ENCODE measurements at places on chromosomes 3 and 15.
A peak's percentile ranks its signal among the peaks of the same experiment; 100 is the strongest.

GRCh38 chr15:97547381-97547780, 413.1 kb upstream of the ARRDC4 start:
- DNase-seq, result no peak

- DNase-seq, result no peak
These were observed 19.5 kb downstream of the ADAMTSL3 start for GRCh38 chr15:83673385-83673784.

DNA sequence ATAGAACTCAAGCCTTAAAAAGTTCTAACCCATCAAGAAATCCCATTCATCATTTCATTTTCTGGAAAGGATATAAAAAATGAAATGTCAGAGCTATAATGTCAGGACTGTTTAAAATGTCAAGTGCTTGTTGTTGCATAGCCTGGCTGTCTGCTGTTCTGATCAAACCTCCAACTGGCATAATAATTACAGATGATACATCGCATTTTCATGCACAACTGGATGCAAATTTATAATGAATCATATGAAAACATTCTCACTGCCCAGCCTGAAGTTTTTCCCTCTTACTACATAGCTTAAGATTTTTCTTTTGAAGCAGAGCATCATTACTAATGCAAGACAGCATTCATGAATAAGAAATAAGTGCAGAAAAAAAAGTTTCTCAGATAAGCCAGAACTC, 46.5 kb downstream of the GUCA1C start:
- DNase-seq, result no peak

GRCh38 chr15:67109141-67110034, 44.0 kb downstream of the SMAD3 start:
- DNase-seq, result no peak

- no peak for DNase-seq
These were observed 55.9 kb upstream of the ABHD17C start for GRCh38 chr15:80639168-80639555.

- DNase-seq, result no peak
These were observed 6.9 kb downstream of the C15orf62 start for GRCh38 chr15:40776537-40777141.

- peak; percentile 25 for DNase-seq
These were observed at the start of gene TASOR for GRCh38 chr3:56683122-56683817. Gene TASOR (minus strand): TSS chr3:56683265. CDS start chr3:56683006, 259 bp downstream.

GRCh38 chr15:69648212-69648611, 195.6 kb downstream of the RPLP1 start:
- no peak for DNase-seq

Measured in NCI-H2107 (cell line).